ENCODE measurements at places on chromosomes 1 and 21.
A peak's percentile ranks its signal among the peaks of the same experiment; 100 is the strongest.

DNA sequence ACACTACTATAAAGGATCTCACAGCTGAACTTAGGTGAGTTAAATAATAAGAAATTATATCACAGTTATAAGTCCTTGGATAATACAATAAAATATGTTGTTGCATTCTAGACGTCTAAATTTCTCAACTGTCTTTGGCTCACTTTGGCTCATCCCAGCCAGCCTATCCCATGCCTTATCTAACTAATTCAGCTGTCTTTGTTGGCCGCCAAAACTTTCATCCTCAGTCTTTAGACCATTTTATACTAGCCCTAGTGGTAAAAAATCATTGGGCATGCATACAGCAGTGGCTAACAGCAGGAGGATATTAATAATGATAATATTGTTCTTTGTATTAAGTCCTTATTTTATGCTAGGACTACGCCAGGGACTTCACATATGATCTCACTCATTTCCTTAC is 59.3 kb downstream of the CCDC18 start:
- DNase-seq, result no peak

- DNase-seq, result no peak
Measured at GRCh38 chr1:35036621-35037020, 4.9 kb upstream of the ZMYM6 start.

DNA sequence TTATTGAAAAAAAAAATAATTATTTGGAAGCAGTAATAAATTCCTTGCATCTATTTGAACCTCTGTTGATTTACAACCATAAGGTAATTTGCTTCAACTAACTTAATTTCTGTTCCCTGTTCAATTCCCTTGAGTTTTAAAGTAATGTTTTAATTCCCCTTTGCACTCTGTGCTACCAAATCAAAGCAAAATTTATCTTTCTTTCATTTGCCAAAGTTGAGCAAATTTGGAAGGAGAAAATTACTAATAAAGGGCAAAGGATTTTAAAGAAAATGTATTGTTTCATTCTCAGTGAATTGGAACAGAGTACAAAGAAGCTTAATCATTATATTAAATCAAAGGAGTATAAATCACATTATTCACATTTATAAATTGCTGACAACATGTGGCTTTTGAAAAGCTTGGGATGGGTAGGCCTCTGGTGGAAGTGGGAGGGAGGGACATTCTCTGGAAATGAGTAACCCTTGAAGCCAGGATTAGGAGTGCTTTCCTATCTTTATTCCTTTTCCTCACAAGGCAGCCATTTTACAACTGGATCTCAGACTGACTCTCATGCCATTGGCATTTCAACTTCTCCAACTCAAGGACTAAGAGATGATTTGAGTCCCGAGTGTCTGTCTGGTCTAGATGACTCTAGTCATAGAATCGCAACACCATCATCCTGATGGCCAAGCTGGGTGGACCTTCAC is 331.6 kb upstream of the DUSP10 start:
- no peak for DNase-seq

DNA sequence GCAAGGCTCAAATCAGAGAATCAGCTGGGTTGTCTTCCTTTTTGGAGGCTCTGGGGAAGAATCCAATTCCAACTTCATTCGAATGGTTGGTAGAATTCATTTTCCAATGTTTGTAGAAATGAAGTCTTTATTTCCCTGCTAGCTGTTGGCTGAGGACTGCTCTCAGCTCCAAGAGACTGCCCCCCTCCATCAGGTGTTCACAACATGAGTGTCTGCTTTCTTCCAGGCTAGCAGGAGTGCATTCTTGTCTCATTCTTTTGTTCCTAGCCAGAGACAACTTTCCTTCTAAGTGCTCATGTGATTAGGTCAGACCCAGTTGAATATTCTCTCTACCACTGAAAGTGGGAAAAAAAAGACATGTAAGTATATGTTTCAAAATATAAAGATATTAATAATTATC is 95.2 kb downstream of the HLX start:
- no peak for DNase-seq

GRCh38 chr1:29120947-29121485 is 2.7 kb downstream of the TMEM200B start:
- DNase-seq, result peak; percentile 65

GRCh38 chr1:113199760-113200455 is 126.9 kb downstream of the LRIG2 start:
- DNase-seq, result no peak

DNA sequence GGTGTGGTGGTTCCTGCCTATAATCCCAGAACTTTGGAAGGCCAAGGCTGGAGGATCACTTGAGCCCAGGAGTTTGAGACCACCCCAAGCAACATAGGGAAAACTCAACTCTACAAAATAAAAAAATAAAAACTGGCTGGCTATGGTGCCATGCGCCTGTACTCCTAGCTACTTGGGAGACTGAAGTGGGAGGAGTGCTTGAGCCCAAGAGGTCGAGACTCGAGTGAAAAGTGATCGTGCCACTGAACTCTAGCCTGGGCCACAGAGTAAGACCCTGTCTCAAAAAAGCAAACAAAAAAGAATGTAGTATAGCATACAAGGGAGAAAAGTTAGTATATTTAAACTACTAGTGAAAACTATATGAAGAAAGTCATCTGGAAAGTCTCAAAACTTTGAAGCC is 66.7 kb downstream of the ARID4B start:
- no peak for DNase-seq
